ENCODE measurements at places on chromosomes 3 and 15.

- no peak for DNase-seq
Measured at GRCh38 chr15:27241943-27242342, 271.0 kb downstream of the GABRG3 start.

- no peak for DNase-seq
Measured at GRCh38 chr15:71185706-71186105, 70.4 kb downstream of the THSD4 start.

DNA sequence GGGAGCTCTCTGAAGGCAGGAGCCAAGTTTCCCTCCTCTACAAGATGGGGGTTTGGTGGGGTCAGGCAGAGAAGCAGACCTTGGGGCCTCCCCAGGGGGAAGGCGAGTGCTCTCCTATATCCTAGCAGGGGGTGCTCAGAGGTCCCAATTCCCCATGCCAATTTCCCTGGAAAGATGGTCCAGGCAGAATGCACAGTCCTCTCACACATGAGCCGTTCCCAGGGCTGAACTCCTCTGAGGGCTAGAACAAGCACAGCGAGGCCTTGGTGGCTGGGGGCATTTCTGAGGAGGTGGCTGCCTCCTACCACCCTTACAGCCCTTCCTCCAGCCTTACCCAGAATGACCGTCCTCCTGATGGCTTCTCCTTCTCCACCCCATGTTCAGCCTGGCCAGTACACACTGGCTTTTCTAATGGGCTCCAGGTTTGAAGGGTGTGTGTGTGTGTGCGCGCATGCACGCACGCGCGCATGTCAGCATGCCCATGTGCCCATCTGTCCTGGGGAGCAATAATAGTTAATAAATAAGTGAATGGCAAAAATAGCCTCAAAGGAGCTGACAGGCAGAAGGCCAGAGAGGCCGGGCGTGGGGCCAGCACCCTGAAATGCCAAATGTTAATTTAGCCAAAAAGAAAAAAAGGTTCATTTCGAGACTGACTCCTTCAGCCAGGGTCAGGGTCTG, 24.4 kb downstream of the ADCY5 start:
- DNase-seq = no peak

DNA sequence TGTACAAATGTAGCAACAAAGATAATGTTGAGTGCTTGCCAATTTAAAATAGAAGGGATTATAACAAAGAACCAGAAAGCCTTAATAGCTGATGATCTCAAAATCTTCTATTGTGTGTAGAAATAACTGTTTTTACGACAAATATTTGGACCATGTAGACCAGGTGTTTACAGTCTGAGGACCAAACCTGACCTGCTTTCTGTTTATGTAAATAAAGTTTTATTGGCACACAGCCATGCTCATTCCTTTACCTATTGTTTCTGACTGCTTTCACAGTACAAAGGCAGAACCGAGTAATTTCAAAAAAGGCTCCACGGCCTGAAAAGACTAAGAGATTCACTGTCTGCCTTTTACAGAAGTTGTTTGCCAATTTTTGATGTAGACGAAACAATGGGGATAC, 91.8 kb downstream of the GOLIM4 start:
- no peak for DNase-seq

DNA sequence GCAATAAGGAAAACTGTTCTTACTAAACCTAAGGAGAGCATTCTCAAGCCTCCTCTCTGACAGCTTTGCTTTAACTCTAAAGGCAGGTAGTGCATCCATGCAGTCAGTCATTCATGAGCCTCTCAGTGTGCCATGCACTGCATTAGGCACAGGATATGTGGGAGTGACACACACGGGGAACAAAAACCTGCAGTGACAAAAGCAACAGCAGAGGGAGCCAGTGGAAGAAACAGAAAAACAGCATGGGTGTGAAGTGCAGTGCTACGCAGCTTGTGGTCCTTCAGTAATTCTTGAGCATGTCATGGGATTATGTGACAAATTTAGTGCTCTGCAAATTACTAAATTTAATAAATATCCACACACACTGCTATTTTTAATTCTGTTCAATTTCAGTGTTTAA, 230.7 kb downstream of the BBX start:
- DNase-seq = peak; percentile 4

GRCh38 chr3:18119866-18120265, 305.3 kb downstream of the SATB1 start:
- no peak for DNase-seq

- DNase-seq = no peak
Measured at GRCh38 chr15:75452364-75452864, 924 bp upstream of the SIN3A start.

DNA sequence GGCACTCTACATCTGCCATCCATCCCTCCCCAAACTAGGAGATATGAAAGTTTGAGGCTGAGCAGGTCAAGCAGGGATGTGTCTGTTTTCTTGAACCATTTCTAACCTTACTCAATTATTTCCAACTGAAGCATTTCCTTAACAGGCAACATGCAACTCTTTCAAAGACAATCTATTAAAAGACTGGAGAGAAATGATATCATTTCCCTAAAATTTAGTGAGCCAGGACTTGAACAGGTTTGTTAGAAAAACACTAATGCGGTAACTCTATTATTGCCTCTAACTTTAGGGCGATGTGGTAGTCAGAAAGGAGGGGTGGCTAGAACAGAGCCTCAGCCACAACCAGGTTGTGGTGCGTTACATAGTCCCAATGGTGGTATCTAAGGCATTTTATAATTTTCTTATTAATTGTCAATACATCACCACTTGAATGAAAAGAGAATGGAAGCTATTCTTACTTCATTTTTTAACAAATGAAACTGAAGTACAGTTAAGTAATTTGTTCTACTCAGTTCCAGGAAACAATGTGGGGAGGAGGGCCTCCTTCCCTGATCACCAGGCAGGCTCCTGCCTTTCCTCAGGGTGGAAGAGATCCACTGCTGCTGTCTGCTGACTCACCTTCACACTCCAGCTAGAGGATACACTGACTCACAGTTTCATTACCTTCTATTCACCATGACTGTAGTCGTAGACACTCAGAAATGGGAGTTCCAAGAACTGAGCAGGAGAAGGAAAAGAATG, 22.8 kb downstream of the MYO1E start:
- no peak for DNase-seq

GRCh38 chr15:31433574-31433973, 106.9 kb downstream of the KLF13 start:
- DNase-seq = no peak

- peak; percentile 21 for DNase-seq
Measured at GRCh38 chr3:11236588-11237461, 35.4 kb upstream of the ATG7 start.

DNA sequence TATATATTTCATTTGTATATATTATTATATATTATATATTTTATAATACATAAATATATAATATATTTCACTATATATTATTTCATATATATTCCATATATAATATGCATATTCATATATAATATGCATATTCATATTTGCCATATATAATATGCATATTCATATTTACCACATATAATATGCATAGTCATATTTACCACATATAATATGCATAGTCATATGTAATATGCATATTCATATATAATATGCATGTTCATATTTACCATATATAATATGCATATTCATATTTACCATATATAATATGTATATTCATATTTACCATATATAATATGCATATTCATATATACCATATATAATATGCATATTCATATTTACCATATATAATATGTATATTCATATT, 51.2 kb upstream of the GATA2 start:
- DNase-seq = no peak

GRCh38 chr3:111890051-111890580, 31.1 kb downstream of the PHLDB2 start:
- DNase-seq = no peak

GRCh38 chr15:49962044-49962602, 156.9 kb downstream of the ATP8B4 start:
- no peak for DNase-seq

- no peak for DNase-seq
Measured at GRCh38 chr3:126321490-126321889, 35.7 kb downstream of the KLF15 start.

DNA sequence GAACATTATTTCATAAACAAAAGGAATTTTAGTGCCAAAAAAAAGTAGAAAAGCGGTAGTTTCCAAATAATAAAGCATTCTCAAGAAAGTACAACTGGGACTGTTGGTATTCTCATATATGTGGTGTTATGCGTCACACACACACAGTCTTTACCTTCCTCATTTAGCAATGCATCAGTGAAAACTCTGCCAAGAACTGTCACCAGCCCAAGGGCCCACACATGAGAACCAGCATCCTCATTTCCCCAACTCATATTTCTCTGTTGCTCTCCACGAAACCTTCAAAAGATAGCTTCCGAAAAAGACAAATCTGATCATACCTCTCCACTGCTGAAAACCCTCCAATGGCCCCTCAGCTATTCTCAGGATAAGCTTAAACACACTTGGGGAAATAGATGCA, 150.7 kb downstream of the CADPS start:
- DNase-seq = no peak

DNA sequence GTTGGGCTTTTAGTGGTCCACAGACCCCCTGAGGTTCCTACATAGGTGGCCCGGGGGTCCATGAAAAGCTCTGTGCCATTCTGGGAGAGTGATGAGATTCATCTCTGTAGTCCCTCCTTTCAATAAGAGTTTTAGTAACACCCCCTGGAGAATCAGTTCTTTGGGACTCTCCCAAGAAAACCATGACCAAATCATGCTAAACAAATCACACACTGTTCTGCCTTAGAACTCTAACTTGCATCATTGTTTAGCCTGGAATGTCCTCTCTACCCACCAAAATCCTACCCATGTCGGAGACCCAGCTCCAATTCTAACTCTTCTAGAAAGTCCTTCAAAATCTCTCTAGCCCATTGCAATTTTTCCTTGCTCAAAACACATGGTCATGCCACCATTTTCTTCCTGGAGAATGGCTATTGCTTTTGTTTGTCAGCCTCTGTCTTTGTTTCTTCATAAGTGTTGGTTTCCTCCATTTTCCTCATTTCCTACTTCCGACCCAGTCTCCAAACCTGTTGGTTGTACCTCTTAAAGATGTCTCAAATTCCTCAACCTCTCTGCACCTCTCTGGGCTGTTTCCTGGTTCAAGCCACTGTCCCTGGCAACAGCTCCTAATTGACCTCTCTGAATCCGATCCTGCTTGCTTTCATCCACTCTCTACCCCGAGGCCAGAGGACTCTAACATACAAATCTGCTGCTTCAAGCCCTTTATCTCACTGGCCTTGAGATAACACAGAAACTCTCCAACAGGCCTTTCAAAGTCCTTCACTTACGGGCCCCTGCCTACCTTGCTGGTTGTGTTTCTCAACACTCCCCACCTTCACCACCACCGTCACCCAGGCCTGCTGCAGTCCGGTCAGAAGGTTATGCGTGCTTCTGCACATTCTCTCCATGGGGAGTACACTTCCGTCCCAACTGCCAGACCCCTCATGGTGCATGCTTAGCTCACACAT, 23.7 kb downstream of the CYP19A1 start:
- no peak for DNase-seq

DNA sequence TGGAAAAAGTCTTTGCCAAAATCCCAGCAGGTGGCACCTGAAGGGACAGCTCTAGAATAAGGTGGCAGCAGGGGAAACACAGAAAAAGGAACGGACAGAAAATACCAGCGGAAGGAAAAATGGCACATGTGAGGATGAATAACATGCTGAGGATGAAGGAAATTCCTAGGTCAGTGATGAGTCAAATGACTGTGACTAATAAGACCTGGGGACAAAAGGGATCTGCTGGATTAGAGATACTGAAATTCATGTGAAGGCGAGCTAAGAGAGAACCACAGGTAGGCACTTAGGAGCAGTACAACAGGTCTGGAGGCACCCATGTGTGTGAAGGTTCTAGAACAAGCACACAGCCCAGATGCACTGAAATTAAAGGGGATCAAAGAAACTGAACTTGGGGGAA, 482.5 kb downstream of the FOXP1 start:
- no peak for DNase-seq

GRCh38 chr3:128767094-128767750, 41.2 kb downstream of the RAB7A start:
- no peak for DNase-seq

DNA sequence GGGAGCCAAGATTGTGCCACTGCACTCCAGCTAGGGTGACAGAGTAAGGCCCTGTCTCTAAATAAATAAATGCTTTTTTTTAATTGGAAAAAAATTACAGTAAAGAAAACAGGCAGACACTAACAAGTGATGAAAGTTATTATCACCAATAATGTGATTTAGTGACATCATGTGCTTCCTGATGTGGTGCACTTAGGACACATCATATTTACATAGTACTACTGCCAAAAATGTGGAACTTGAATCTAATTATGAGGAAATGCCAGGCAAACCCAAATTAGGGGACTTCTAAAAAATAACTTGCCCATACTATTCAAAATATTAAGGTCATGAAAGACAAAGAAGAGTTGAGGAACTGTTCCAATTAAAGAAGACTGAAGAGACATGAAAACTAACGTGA, 30.8 kb downstream of the MAP4 start:
- no peak for DNase-seq

- DNase-seq = no peak
Measured at GRCh38 chr15:46452297-46452820, 817.5 kb downstream of the SQOR start.

DNA sequence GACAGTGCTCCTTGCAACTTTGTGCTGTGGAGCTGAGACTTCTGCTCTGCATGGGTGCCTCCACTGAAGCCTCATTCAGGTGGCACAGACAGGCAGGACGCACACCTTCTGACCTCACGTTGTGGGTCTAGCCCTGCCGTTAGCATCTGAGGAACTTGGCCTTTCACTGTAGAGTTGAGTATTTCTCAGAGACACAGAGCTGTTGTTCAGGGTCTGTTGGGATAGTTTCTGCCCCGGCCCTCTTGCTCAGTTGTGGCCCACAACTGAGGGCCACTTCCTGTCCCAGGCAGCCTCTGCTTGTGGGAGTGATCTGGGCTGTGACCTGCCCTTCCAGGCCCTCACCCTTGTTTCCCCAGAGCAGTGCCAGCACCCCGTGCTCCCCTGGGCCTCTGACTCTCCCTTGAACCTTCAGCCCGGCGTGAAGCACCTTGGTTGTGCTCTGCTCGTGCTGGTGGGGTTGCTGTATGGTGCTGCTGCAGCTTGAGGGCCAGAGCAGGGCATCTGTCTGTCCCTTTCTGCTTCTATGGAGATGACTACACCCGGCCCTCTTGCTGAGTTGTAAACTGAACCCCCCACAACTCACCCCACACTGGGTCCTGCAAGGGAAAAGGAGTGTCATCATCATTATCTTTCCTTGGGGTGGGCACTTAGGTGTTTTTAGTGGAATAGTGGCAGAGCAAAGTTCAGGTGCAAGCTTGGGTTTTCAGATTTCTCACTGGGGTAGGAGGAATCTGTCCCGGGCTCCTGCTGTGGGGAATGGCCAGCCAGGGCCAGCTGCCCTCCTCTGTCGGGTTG, 11.7 kb downstream of the BAHD1 start:
- DNase-seq = no peak

- DNase-seq = no peak
Measured at GRCh38 chr15:95944193-95944592, 386.3 kb upstream of the NR2F2 start.

GRCh38 chr3:194250098-194251002, 100.8 kb downstream of the CPN2 start:
- no peak for DNase-seq

Measured in GM12864 (cell line).